ENCODE measurements at places on chromosomes 12 and 14.

GRCh38 chr14:67490196-67490595, 1.7 kb upstream of the TMEM229B start:
- no peak for DNase-seq

GRCh38 chr12:60174941-60175340, 579.1 kb downstream of the SLC16A7 start:
- DNase-seq = no peak

GRCh38 chr12:104591257-104591885, 134.6 kb downstream of the CHST11 start:
- no peak for DNase-seq

DNA sequence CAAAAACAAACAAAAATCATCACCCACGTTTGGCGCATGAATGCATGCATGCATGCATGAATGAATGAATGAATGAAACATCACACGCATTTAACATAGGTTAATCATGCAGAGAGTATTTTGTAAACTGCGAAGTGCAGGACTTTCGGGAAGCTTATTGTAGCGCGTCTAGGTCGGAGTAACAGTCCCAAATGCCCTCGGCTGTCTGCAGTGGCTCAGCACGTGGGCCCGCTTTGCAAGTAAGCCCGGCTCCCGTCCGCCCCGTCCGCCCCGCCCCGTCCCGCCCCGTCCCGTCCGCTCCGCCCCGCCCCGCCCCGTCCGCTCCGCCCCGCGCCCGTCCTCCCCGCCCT, 263 bp upstream of the IFT81 start:
- no peak for DNase-seq
